ENCODE measurements at places on chromosomes 6 and 20.

GRCh38 chr20:23138682-23139081, 52.6 kb upstream of the CD93 start:
- DNase-seq: no peak

- peak; percentile 75 for DNase-seq
Observed at GRCh38 chr20:35207950-35208611, 18.4 kb upstream of the MMP24 start.

- no peak for DNase-seq
Observed at GRCh38 chr6:135906542-135906941, 55.0 kb downstream of the PDE7B start.

- DNase-seq: no peak
Observed at GRCh38 chr6:107205058-107205998, 90.0 kb upstream of the BEND3 start.

DNA sequence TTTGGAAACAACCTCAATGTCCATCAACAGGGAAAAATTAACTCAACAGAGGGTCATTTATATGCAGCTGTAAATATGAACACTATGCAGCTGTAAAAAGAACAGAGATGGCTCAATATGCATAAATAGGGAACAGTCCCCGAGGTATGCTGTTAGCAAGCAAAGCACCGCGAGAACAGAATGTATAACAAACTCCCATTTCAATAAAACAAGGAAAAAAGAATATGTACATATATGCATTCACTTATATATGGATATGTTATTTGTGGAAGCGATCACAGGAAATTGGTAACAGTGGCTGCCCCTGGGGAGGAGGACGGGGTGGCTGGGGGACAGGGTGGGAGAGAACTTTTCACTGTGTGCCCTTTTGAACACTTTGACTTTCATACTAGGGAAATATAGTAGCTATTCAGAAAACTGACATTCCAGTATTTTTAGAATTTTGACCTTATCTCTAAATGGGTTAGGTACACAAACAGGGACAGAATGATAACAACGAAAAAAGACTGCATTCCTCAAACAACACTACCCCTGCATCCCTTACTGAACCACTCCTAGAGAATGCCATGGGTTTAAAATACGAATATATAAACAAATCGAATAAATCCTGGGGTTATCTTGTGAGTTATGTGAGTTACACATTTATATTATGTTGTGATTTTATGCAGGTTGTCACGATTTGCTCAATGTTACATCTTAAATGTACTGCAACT, 64.5 kb downstream of the KCNB1 start:
- DNase-seq: no peak

DNA sequence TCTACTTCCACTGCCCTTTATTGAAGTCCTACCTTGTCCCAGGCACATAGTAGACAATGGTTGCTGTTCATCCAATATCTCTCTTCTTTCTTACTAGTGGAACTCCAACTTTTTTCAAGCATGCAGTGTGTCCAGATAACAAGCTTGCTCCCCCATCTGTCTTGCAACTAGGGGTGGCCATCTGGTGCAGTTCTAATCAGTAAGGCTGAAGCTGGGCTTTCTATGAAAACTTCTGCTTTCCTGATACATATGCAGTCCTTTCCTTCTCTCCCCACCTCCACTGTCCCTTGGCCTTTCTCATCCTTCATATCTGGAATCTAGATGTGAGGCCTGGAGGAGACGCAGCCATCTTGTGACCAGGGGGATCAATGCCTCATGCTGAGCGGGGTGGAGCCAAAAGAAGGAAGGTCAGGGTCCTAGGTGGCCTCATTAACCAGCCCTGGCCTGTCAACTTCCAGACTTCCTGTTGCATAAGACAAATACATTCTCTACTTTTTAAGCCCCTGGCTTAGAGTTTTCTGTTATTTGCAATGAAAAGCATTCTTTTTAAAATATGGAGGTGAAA, 59.6 kb upstream of the ZFP64 start:
- no peak for DNase-seq

DNA sequence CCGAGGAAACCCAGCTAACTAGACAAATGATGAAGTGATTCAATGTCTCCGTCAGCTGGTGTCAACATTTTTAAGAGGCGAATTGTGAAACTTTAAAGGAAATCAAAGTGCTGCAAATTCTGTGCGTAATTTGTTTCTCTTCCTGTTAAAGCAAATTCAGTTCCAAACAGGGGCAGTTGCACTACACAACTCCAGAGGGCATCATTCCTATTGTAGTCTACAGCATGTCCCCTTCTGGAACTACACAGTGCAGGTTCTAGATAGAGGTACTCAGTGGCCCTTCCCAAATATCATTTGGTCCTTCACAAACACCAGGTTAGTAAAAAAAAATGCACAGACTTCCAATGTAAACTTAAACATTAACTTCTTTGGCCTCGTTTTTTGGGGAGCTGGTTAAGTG, 38.3 kb upstream of the SMLR1 start:
- no peak for DNase-seq

DNA sequence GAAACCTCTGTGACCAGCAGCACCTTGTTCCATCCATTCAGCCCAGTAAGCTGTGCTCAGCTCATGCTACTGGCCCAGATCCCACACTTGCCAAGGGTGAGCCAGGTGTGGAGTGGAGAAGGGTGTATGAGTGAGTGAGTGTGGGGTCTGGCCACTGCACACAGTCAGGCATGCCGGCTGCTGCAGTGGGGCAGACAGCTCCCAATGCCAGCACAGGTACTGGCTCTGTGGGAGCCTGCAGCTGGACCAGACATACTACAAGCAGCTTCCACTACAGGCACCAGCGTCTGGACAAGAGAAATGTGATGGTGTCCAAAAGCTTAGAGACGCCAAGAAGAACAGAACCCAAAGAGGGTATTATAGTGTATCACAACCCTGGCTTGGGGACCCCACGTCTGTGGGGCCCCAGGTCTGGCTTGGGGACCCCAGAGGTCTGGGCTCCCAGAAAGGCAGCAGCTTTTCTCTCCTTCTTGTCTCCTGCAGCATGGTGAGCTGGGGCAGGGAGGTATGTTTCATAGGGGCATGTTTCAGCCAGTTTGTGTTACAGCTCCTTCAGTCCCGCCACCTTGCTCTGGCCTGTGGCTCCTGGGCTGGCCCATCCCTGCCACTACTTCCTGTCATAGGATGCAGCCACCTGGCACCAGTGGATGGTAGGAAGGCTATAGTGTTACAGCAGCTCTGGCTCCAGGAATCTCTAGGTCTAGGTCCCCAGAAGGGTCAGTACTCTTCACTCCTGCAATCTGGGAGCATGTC, 152.4 kb upstream of the HSF2 start:
- no peak for DNase-seq

DNA sequence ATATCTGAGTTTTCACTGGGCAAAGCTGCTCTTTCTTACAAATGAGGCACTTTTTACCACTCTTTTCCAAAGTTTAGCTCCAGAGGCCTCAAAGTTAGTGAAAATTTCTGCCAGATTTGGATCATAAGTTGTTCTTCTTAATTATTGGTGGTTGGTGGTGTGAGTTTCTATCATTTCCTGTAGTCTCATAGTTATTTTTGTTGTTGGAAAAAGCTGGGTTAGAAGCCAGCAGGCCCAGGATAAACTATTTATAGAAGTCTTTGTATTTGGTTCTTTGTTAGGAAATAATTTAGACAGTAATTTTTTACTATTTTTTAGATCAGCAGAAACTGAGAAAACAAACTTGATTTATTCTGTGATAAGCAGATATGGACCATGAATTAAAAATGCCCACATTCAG, 10.6 kb downstream of the PFDN4 start:
- DNase-seq: no peak

GRCh38 chr6:148650941-148651505, 95.8 kb upstream of the UST start:
- DNase-seq: no peak

- no peak for DNase-seq
Observed at GRCh38 chr6:35905841-35906498, 14.9 kb downstream of the SRPK1 start.

- DNase-seq: no peak
Observed at GRCh38 chr6:157029980-157030690, 253.0 kb downstream of the ARID1B start.

GRCh38 chr6:37049758-37050044, 44.2 kb downstream of the FGD2 start:
- DNase-seq: no peak

- no peak for DNase-seq
Observed at GRCh38 chr20:57003012-57003411, 263.4 kb downstream of the BMP7 start.

GRCh38 chr6:17725083-17725482, 18.4 kb upstream of the NUP153 start:
- no peak for DNase-seq

DNA sequence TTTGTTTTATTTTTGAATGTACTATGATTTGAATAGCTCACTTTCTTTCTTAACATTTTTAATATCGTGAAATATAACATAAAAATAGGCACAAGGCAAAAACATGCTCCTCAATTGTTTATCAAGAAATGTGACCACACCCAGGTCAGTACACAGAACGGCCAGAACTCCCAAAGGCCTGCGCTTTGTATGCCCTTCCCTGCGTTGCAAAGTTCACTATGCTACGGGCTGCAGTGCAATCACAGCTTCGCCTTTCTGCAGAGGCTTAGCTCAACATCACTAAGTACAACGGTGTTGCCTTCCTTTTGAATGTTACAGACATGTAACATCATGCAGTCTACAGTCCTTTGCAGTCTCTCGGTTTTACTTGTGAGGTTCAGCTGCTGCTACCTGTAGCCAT, 333.4 kb downstream of the THBS2 start:
- DNase-seq: no peak
